ENCODE measurements at places on chromosomes 5 and 9. TPM values are rescaled to one million over a fixed set of nuclear protein-coding genes. Genes with fewer than 3 reads are reported as not detected.
A peak's percentile ranks its signal among the peaks of the same experiment; 100 is the strongest.

- H3K36me3 ChIP-seq, result peaks cover 2% of the 10 kb centered on the region
- H3K27ac ChIP-seq, result peak within 1 kb of the TSS; percentile 80
- peak; percentile 89 for DNase-seq
- peaks cover 48% of the 10 kb centered on the region for H3K4me1 ChIP-seq
Measured at GRCh38 chr9:136400038-136400834, at the start of gene SNAPC4. SNAPC4 (minus strand) TSS chr9:136400170; CDS start chr9:136398428, 1,742 bp downstream.

DNA sequence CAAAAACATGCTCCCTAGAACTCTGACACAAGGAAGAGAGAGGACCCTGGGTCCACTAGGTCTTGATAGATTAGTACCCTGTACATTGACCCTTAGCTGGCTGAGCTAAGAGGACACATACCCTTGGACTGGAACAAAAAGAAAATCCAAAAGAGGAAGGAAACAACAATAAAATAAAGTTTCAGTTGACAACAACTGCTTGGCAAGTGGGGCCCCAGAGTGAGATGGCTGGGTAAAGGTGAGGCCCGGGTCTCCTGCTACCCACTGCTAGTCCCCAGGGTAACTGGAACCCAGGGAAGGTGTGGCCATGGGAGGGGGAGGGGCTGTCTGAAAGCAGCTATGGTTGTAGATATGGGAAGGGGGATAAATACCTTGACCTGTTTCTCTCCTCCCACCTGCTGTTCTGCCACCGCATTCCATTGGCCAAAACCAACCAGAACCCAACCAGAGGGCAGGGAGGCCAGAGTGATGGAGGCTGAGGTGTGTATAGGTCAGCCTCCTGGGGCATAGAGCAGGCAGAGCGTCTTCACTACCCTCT is 11.7 kb downstream of the TAL2 start:
- H3K36me3 ChIP-seq, result no peaks in the 10 kb centered on the region
- H3K4me3 ChIP-seq, result no peak overlapping the region
- no peak overlapping the region for H3K27ac ChIP-seq

DNA sequence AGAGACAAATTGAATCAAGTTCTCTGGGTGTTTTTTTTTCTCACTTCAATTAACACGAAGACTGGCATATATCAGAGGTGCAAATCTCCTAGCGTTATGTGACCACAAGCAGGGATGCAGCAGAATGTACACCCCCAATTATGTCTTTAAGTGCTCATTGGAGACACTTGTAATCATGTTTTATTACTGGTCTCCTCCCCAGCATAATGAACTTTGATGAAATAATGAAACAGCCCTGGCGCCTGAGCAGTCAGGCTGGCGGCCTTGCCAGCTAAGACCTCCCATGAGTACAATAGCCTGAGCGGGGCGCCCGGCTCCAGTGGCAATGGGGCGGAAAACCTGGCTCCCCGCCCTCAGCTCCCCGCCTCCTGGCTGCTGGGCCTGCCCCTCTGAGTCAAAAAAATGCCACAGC is 209.4 kb upstream of the MSX2 start:
- no peak overlapping the region for H3K27ac ChIP-seq
- no peak overlapping the region for H3K4me3 ChIP-seq
- no peak for DNase-seq
- H3K27me3 ChIP-seq, result no peaks in the 10 kb centered on the region
- H3K36me3 ChIP-seq, result no peaks in the 10 kb centered on the region

- no peak overlapping the region for H3K4me3 ChIP-seq
- H3K36me3 ChIP-seq, result peaks cover 12% of the 10 kb centered on the region
- no peak for DNase-seq
- H3K27me3 ChIP-seq, result no peaks in the 10 kb centered on the region
- H3K4me1 ChIP-seq, result peaks cover 16% of the 10 kb centered on the region
Measured at GRCh38 chr9:128887914-128888350, 6.0 kb downstream of the LRRC8A start.

DNA sequence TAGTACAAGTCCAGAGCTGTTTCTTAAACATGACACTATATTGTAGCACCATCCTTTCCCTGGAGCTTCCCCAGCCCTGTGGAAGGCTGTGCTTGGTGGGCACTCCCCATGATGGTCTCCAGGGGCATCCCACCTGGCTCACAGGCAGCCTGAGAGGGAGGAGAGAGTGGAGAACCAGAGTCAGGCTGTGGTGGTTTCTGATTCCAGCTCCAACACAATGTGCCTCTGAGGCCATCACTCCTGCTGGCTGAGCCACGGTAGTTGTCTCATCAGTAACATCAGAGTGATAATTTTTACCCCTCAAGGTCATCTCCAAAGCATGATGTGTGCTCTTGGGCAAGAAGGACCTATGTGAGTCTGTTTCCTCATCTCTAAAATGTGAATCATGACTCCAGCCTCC is 398.0 kb downstream of the CDK5RAP2 start:
- H3K36me3 ChIP-seq, result no peaks in the 10 kb centered on the region
- no peak overlapping the region for H3K4me3 ChIP-seq
- DNase-seq, result no peak
- H3K4me1 ChIP-seq, result no peaks in the 10 kb centered on the region

DNA sequence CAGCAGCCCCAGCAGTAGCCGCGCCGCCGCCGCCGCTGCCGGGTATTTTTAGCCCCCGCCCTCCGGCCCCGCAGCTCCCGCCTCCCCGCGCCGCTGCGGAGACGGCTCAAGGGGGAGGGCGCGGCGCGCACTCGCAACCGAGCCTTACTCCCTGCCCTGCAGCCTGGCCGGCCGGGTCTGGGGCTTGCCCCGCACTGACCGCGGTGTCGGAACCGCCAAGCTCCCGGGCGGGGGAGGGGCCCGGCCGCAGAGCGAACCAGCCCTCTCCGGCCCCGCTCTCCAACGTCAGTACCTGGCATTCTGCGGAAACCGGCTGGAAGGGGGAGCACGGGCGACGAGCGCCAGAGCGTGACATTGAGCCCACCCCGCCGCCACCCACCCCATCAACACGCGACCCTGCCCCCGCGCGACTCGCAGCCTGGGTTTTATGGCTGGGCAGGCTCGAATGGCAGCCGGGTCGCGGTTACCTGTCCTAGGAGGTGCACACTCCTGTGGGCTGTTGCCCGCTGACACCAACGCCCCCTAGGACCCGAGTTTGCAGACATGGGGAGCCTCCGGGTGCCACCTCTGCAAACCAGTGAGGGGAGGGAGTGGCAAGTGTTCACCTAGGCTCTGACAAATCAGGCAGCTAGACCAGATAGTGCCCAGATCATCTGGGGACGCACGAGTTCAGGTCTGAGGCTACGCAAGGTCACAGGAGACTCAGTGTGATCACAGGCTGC is at the start of gene ACSL6:
ACSL6 (minus strand) TSS at position 37 of the 722 bp plus-strand sequence. CDS start 105 bp downstream, outside the sequence.
- H3K4me3 ChIP-seq, result peak within 1 kb of the TSS; percentile 69
- H3K36me3 ChIP-seq, result no peaks in the 10 kb centered on the region
- DNase-seq, result peak; percentile 40
- peaks cover 15% of the 10 kb centered on the region for H3K4me1 ChIP-seq
- H3K27me3 ChIP-seq, result no peaks in the 10 kb centered on the region

The EIF4E1B gene
- polyA plus RNA-seq, result not detected

The FST gene
- polyA plus RNA-seq, result 7.3 TPM

The TEX48 gene
- polyA plus RNA-seq, result not detected

Measured in liver (tissue), 10 donors.